GM13976 (cell line): ENCODE measurements at places on chromosomes 5 and 9.

GRCh38 chr5:80754900-80755299, 100.1 kb upstream of the DHFR start:
- DNase-seq = no peak

- no peak for DNase-seq
Observed at GRCh38 chr9:132755096-132755495, 84.8 kb downstream of the GTF3C4 start.

DNA sequence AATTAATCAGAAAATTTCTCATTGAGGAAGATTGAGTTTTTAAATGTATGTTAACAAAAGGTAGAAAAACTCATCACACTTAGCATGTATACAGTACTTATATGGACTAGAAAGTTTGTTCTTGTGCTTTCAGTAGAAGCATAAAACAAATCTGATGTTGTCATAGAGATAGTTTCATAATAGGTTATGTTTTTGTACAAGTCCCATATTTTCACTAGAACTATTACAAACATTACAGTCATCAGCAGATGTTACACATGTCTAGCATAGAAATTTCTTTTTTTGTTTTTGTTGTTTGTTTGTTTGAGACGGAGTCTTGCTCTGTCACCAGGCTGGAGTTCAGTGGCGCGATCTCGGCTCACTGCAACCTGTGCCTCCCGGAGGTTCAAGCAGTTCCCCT, 131.4 kb downstream of the COMMD10 start:
- DNase-seq = no peak

GRCh38 chr5:142719836-142720370, 34.0 kb upstream of the FGF1 start:
- DNase-seq = no peak

GRCh38 chr5:142888469-142889085, 118.4 kb downstream of the ARHGAP26 start:
- DNase-seq = peak; percentile 38

- no peak for DNase-seq
Observed at GRCh38 chr5:143164557-143164956, 238.9 kb downstream of the NR3C1 start.

- no peak for DNase-seq
Observed at GRCh38 chr9:128120061-128120740, 7.3 kb downstream of the PTGES2 start.

DNA sequence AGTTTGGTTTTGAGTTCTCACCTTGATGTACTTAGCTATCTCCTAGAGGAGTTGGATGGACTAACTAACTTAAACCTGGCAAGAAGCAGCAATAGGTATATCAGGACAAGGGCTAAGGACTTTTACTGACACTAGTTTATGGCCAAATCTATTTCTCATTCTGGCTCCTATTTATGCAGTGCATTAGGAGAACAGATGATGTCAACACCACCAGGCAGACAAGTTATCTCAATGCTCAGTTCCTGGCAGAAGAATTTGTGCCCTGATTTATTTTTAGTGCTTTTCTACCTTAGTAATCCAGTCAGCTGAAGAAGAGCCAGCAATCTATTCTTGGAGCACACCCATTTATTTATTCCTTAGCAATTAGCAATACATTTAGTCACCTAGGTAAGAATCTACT, 30.7 kb upstream of the MYOT start:
- no peak for DNase-seq

GRCh38 chr9:126564716-126565115, 49.0 kb upstream of the LMX1B start:
- DNase-seq = peak; percentile 22

- no peak for DNase-seq
Observed at GRCh38 chr5:9054821-9055589, 490.9 kb downstream of the SEMA5A start.

- no peak for DNase-seq
Observed at GRCh38 chr9:126894052-126894603, 20.5 kb upstream of the RALGPS1 start.

DNA sequence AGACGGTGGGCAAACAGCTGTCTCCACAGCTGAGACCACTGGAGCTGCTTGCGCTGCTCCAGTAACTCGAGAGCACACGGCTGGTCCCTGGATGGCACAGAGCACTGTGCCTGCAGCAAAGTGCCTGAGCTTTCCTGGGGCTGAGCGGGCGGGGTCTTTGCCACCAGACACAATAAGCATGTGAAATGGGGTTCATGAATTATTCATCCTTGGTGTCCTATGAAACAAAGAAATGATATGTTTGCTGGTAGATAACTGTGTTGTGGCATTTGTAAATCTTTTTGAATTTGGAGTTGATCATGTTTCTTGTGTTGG, 151.7 kb upstream of the MPDZ start:
- no peak for DNase-seq

DNA sequence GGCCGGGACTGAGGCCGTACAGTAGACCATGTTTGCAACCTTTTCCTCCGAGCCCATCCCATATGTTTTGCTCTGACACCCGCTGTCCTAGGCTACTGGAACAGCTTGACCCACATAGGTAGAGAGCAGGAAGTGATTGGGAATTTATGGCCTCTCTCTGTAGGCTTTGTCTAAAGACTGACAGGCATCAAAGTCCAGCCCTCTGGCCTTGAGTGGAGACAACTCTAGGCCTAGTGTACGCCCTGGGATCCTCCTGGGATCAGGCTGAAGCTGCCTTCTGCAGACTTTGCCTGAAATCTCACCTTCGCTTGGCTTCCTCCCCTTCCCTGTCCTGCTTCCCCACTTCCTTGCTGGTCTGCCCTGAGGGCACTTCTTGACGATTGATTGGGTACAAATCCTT, 13.6 kb upstream of the AKNA start:
- no peak for DNase-seq

GRCh38 chr5:14326035-14326903, 183.1 kb downstream of the TRIO start:
- no peak for DNase-seq

- no peak for DNase-seq
Observed at GRCh38 chr9:121652021-121652837, 795 bp downstream of the DAB2IP start.

GRCh38 chr5:17443333-17444130, 54.5 kb upstream of the TAF11L2 start:
- DNase-seq = no peak
